Urinary bladder (tissue), 4 donors: ENCODE measurements at places on chromosomes 13 and 19. TPM values are rescaled to one million over a fixed set of nuclear protein-coding genes. Genes with fewer than 3 reads are reported as not detected.
A peak's percentile ranks its signal among the peaks of the same experiment; 100 is the strongest.

WASF3 gene
- total RNA-seq: 9.0 TPM

- DNase-seq: no peak
Measured at GRCh38 chr19:42272989-42273406, 3.9 kb downstream of the CIC start.

- DNase-seq: no peak
Measured at GRCh38 chr19:4113398-4114088, 10.4 kb downstream of the MAP2K2 start.

DNA sequence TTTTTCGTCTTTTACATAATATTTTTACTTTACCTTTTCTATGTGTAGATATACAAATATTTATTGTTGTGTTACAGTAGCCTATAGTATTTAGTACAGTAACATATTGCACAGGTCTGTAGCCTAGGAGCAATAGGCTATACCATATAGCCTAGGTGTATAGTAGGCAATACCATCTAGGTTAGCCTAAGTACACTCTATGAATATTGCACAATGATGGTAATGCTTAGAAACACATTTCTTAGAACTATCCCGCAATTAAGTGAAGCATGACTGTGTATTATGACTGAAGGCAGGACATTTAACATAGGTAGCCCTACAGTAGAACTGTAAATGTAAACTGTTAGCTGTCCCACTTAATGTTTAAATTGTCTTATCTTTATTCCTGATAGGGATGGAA, 964.3 kb downstream of the SLITRK1 start:
- DNase-seq: no peak

GRCh38 chr13:66162470-66162869, 1067.7 kb downstream of the PCDH9 start:
- DNase-seq: no peak

DNA sequence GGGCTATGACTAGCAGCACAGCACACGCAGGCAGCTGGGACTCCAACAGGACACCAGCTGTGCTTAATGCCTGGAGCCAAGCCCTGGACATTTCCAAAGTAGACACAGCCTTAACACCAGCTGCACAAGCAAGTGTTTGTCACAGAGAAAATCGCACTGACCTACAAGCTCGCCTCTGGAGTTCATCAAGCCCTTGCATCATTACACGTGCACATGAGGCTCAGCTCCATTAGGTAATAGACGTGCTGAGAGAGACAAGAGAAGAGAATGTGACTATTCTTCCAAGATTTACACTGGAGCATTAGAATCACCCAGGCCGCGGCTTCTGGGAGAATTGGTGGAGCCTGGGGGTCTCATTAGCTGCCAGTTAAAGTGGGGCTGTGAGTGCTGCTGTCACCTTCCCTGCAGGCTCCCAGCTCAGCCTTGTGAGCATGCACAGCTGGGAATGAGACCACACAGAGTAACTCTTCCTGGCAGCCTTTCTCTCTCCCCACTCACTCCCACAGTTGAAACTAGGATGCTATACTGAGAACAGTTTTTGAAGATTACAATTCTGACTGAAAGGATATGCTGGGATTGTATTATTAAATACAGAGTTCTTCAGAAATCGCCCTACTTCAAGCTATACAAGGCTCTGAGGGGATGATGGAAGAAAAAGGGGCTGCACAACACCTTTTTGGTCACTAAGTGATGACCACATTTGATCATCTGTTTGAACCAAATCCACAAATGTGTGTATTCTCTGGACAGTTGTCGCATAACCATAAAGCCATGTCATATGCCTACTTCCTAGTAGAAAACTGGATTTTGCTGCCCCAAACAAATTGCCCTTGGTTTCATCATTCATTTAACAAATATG, 10.5 kb downstream of the STOML3 start:
- peak; percentile 20 for DNase-seq
